Stimulated activated CD8-positive, alpha-beta memory T cell treated with anti-CD3 and anti-CD28 coated beads, Interleukin-4, amount 100 ng/mL, for 1 hour (primary cell): ENCODE measurements at places on chromosomes 2 and 18.

- DNase-seq: no peak
These were observed 2.6 kb upstream of the APOB start for GRCh38 chr2:21046506-21046905.

- DNase-seq: no peak
These were observed 26.2 kb downstream of the TFPI start for GRCh38 chr2:187528042-187528441.

- no peak for DNase-seq
These were observed 106.3 kb downstream of the ACVR1 start for GRCh38 chr2:157769856-157770255.

DNA sequence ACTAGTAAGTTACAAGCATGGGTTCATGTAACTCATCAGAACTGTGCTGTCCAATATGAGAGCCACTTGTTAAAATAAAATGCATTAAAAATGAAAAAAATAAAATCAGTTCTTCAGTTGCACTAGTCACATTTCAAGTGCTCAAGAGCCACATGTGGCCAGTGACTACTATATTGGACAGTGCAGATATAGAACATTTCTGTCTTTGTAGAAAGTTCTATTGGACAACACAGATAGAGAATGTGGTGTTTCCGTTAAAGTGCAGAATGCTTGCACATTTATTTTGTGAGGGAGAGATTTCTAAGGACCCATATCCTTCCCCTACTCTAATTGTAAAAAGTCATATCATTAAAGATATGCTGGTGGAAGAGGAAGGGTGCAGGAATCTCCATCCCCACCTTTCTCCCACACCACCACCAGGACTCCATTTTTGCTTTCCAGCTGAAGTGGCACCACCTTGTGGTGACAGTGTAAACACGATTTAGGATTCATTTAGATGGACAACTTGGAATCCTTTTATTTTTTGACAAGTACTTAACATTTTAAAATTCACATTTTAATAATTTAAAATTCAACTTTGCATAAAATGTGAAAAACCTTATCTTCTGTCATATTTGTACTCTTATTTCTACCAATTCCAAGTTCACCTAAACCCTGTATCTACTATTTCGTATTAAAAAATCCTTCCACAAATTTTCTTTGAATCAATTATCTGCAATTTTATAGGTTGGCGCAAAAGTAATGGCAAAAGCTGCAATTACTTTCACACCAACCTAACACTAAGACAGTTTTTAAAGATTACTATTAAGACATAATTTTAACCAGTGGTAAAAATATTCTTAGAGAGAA lies 9.4 kb upstream of the CD302 start:
- no peak for DNase-seq

DNA sequence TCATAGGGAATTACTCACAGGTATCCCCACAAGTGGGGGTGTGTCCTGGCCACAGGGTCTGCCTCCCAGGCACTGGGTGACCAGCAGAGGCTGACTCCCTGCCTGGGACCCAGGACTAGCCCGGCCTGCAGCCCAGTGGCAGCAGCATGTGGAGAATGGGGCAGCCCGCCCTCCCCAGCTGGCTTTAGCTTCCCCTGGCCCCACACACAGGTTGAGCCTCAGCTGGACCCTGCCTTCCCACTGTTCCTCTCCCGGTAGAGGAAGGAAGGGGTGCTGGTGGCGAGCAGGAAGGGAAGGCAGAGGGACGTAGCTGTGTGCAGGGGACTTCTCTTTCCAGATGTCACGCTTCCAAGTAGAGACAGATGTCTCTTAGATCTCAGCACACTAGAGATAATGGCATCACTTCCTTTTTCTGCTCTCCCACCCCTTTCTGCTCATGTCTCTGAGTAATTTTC lies 51.4 kb downstream of the EMILIN2 start:
- DNase-seq: no peak

GRCh38 chr2:111066062-111066593 lies 54.6 kb upstream of the BCL2L11 start:
- no peak for DNase-seq

- DNase-seq: no peak
These were observed 148.0 kb downstream of the TTC32 start for GRCh38 chr2:19753818-19754217.

GRCh38 chr18:43279015-43279744 lies 1.9 kb upstream of the SYT4 start:
- no peak for DNase-seq
